ENCODE measurements at places on chromosomes 7 and 10.

DNA sequence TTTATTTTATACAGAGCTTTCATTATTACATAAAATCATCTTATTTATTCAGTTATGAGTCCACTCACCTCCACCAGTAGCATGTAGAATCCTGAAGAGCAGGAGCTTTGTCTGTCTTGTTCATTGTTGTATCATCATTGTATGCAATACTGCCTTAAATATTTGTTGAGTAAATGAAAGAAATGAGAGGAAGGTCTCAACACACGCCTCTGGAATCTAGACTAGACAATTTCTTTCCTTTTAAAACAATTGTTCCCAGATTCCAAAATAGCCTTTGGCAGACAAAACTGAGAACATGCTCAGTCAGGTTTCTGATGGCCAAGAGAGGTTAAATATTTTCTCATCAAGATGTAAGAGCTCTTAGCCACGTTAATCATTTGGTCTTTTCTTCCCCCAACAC, 173.1 kb upstream of the AGR3 start:
- no peak for DNase-seq

DNA sequence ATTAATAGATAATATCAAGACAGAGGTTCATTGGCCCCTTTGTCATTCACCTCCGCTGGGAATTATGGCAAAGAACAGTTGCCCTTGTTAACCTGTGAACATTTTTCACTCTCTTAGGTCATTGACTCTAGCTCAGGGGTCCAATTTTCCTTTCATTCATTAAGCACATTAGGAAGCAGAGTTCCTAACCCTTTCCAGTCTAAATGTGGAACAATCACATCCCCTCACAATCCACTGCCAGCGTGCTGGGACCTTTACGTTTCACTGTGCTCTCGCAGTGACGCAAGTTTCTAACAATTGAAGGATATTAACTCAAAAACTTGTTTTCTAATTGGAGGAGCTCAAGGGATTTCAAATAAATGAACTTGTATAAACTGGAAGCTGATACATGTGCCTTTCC, 79.3 kb upstream of the MEOX2 start:
- DNase-seq, result peak; percentile 7

GRCh38 chr10:119483839-119484238, 58.7 kb downstream of the RGS10 start:
- no peak for DNase-seq

DNA sequence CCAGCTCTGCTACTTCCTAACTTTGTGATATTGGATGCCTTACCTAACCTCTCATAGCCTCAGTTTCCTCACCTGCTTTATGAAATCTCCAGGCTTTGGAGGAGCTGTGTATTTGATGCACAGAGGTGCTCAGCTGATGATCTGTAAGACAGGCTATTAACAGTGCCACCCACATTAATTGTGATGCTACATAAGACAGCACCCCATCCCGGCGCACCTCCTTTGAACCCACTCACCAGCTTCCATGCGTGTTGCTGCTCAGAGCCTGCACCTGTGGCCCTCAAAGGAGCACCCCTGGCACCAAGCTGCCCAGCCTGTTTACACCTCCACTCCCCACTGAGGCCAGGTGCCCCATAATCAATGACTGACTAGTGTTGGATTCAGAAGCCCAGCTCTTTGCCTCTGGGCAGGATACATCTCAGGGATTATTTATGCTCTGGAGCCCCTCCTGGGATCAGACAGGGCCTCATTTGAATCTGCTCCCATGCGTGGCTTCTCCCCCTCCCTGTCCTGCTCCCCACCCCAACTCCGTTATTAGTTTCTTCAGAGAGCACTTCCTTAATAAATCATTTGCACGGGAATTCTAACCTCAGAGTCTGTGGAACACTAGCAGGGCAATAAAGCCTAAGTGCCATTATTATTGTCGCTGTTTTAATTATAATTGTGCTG, 87.7 kb downstream of the GFRA1 start:
- DNase-seq, result no peak

GRCh38 chr10:31928549-31929260, at the start of gene ARHGAP12:
Gene ARHGAP12 (minus strand): TSS chr10:31928831. CDS start chr10:31908855, 19,976 bp downstream.
- DNase-seq, result no peak

DNA sequence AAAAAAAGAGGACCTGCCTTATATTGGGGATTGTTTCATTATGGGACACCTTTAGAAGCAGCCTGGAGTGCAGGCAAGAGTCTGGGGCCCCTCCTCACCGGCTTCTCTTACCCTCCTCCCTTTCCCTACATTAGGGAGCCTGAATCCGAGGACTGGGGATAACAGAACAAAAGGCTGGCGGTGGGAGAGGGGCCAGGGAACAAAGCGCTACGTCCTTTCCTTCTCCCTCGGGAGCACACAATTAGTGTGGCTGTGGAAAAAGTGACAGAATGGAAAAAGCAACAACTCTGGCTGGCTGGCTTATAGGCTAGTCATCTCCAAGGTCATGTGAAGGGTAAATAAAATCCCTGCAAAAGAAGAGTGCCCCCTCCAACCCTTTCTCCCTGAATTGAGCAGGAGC, 74.7 kb downstream of the LSM5 start:
- no peak for DNase-seq

DNA sequence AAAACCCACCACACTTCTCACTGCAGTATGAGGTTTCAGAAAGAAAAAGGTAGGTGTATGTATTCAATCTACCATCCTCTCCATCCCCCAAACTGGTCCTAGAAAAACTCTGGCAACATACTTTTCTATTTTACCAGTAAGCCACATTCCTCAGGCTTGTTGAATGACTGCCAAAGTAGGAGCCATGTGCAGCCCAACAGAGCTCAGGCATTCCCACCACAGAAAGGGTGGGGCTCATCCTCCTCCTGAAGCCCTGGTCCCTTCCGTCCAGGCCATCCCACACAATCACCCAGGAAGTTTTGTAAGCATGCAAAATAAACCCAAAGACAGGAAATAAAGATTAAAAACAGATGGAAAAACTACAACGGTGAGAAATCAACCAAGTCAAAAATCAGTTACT, 57.2 kb downstream of the MAD1L1 start:
- DNase-seq, result no peak

Measured in pulmonary artery endothelial cell (primary cell).